ENCODE measurements at places on chromosomes 2 and 18.

GRCh38 chr2:226354434-226354833, 445.2 kb downstream of the IRS1 start:
- DNase-seq = no peak

- DNase-seq = no peak
These were observed 211.8 kb upstream of the DSEL start for GRCh38 chr18:67728364-67728763.

GRCh38 chr2:212384027-212384426, 154.6 kb downstream of the ERBB4 start:
- DNase-seq = no peak

- DNase-seq = peak; percentile 23
These were observed 107.2 kb downstream of the GALNT1 start for GRCh38 chr18:35688757-35689156.

DNA sequence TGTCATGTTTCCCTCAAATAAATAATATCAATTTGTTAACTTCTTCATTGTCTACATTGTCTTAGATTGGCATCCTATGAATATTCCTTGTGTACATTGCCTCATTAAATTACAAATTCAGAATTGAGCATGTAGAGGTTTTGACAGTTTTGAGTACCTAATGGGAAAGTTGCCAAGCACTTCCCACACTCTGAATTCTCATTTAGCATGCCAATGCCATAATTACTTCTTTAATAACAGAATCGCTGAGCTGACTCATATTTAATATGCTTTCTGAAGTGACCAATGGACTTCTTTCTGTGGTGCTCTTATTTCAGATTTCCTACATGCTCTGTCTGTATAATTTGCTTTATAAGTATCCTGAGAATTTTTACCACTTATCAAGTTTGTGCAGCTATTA, 114.4 kb upstream of the NOL4 start:
- no peak for DNase-seq

DNA sequence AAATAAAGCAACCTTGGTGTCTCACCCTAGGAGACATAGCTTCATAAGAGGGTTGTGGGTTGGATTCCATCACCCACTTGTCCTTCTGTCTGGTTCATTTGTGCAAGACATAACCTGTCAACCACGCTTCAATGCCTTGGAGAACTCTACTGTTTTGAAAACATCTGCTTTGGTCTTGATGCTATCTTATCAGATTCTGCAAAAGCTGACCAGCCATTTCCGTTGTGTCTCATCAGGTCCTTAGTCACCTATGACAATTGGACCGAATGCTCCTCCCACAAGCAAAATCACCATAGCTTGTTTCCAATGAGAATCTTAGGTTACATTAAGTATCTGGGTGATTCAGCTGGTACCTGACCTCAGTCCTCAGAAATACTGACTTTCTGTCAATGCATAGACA, 35.4 kb downstream of the STAT4 start:
- no peak for DNase-seq

- no peak for DNase-seq
These were observed 7.8 kb upstream of the RAB12 start for GRCh38 chr18:8601277-8602032.

GRCh38 chr18:22293417-22293816, 124.0 kb downstream of the GATA6 start:
- DNase-seq = no peak

DNA sequence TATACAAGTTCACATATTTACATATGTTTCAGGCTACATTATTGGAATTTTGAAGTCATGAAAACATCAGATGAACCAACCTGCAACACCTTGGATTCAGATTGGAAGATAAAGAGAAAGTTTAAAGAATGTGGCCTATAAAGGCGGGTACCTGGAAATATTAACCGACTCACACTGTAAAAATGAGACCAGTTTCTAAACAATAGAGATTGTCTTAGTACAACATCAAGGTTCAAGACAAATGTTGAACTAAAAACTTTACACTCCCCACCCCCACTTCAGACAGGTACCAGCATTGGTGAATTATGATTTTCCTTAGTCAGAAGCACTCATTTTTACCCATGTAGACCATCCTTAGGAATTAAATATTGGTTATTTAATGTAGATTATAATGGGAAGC, 186.4 kb upstream of the EPC2 start:
- no peak for DNase-seq

DNA sequence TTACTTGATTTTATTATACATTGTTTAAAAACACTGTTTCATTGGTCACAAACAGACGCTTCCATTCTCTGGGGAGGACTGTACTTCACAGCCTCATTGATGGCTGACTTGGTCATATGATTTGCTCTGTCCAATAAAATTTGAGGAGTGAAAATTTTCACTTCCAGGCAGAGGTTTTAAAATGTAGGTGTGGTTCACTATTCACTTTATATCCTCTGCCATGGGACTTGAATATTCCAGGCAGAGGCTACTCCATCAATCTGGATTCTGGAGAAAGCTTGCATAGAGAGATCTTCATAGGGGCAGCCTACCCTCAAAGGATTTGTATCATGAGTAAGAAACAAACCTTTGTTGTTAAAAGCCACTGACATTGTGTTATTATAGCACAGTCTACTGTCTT, 56.7 kb downstream of the LDAH start:
- no peak for DNase-seq

DNA sequence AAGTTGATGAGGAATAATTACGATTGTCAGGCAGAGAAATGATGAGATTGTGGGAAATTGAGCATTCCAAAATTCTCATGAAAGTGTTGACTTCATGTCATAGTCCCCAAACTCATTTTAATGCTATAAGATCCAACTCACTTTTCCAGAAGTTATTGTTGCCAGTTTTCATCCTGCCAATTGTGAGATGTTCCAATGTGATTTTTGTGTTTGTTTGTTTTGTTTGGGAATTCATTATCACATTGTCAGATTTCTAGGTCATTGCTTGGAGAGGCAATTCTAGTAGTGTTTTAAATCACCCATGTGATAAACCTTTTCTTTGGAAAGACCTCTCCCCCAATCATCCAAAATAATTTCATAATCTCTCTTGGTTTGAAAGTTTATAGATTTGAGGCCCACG, 86.0 kb upstream of the ACVR2A start:
- no peak for DNase-seq

GRCh38 chr2:79903222-79904000, 390.6 kb downstream of the CTNNA2 start:
- no peak for DNase-seq

GRCh38 chr2:127118467-127118866, 11.5 kb upstream of the BIN1 start:
- no peak for DNase-seq

DNA sequence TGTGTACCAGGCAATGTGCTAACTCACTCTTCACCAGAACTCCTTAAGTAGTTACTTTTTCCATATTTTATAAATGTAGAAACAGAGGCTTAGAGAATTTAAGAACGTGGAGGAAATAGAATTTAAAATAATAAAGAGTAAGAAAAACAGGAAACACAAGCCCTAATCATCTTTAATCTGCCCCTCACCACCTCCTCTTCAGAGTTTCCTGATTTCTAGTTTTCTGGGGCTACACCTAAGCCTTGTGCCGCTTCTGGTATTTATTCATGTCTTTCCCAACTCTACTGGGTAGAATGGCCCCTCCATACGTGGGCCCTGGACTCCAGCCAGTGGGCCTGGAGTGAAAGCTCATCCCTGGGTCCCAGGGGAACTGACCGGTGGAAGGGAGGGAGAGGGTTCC, 85.4 kb downstream of the RTN4 start:
- no peak for DNase-seq

DNA sequence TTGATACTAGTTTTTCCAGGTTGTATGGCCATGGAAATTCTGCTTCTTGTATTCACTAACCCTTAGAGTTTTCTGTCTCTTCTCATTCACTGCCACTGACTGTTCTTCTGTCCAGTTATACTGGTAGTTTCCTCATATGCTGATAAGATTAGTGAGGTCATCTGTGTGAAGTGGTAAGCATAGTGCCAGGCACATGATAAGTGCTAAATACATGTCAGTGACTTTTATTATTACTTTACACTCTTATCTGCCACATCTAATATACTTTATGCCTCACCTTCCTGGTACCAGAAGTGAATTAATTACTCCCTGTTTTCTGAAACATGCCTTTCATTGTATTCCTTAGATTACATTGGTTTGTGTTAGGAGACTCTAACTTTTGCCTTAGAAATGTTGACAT, 91.3 kb downstream of the NBEAL1 start:
- DNase-seq = no peak

DNA sequence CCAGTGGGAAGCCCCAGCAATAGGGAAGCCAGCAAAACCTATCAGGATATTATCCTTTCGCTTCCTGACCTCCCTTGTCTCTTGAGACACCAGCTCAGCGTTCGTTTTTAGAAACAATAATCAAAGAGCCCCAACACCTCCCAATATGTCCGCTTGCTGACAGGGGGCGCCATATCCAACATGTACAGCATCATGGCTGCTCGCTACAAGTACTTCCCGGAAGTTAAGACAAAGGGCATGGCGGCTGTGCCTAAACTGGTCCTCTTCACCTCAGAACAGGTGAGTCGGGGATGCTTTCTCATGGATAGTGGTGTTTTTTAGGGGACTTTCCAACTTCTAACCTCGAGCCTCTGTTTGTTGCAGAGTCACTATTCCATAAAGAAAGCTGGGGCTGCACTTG, 28.7 kb downstream of the GAD1 start:
- DNase-seq = no peak

DNA sequence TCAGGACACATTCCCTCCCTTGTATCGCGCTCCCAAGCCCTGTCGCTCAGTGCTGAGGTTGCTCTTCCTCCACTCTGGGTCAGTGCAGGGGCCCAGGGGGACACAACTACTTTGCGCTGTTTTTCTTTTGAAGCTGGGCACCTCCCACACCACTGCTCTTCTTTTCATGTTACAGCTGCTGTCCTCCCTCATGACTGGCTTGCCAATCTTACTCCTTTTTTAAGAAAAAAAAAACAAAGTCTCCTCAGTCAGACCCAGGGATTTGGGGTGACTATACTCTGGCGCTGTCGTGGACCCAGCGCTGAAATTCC, 220.1 kb downstream of the SEPTIN10 start:
- no peak for DNase-seq

DNA sequence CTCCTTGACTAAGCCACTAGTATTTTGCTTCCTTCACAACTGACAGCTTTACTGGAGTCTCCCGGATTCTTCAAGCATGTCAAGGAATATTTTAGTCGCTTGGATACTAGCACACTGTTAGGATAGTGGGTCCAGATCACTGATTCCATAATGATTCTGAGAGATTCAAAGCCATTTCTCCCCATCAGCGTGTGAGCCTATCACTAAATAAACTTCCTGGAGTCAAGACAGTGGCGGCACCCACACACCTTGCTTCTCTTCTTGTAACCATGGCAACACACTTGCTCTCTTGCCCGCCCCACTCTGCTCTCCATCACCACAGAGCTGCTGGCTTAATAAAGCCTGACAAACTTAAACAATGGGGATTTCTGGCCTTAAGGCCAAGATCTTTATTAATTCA, 245.1 kb downstream of the LRRTM1 start:
- DNase-seq = no peak

DNA sequence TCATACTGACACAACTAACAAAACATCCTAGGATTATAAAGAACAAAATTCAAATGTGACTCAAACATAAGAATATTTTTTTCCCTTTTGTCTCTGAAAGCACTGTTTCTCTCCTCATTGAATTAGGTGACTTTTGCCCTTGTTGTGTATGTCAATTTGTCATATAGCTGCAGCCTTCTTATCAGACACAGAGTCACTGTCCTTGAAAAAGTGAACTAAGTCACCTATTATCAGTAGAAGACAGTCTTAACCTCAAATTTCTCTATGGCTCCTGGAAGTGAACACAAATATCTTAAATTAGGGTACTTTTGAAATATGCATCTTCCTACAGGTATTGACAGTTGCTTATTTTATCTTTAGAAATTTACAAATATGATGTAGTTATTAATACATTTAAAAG, 360.6 kb downstream of the NBAS start:
- no peak for DNase-seq

DNA sequence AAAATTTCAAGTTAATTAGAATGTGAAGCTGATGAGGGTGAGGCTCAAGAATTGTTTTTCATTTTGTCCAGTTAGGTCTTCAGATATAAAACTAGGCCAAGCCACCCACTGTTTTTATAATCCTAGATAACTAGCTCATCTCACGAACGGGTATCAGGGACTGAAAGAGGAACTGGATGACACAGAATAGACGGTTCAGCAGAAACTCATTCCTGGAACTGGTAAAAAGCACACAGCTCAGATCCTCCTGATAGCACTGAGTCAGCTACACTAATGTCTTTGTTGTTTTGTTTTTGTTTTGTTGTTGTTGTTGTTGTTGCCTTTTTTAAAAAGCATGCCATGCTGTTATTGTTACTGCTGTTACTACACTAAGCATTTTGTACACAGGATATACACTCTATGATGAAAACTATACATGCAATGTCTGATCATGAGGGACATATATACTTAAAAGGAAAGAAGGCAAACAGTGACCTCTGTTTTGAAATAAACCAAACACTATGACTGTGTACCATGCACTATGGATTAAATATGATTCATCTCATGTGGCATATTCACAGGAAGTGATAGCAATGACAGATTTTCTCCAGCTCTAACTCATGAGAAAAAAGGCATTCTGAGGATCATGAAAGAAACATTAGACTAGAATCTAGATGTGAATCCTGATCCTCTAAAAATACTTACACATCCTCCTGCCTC, 437.6 kb downstream of the NCKAP5 start:
- no peak for DNase-seq
